ENCODE measurements at places on chromosomes 5 and 9.

DNA sequence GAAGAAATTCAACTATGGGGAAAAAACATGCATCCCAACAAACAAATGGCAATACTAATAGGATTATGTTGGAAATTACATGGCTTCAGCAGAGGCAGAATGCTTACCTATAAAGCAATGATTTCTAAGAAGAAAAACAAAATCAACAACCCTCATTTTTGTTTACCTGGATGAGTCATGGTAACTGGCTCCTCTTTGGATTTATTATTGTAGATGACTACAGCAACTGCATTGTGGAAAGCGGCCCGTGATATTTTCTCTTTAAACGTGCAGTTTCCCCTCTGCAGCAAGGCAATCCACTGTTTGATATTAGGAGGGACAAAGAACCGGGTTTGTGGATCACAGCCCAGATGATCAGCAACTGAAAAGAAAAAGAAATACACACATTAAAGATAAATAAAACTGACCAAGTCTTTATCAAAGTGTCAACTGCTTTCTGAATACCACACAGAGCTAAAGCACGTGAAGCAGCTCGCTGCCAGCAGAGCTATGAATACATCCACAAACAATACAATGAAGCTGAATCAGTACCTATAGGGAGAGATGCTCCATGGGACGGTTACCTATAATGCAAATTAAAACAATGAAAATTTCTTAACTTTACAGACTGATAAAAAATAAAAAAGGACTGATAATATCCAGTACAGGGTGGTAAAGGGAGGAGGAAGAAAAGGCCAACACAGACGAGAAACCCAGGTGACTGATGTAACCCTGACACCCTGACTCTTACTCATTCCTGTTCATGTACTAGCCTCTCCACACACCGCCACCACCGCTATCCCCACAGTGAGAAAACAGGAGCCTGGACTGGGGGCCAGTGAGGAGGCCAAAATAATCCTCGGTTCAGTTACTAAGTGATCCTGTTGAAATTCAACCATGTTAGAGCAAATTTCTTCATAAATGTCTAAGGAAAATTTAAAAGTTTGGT lies 31.0 kb downstream of the RNF130 start:
- no peak for DNase-seq

DNA sequence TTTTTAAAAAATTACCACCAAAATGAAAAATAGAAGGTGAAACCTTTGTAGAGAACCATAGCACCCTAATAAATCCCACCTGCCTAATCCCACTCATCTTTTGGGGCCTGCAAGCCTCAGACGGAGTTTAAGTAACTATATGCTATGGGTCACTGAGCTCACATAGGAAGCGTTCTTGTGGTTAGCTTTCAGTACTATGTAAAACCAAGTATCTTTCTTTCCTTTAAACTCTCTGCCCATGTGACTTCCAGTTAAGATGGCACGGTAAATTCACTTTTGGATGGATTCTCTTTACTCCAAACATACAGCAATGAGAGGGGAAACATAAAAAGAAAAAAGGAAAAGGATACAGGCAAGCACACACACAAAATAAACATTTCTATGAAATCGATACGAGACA lies 50.9 kb downstream of the FANCC start:
- DNase-seq, result no peak

GRCh38 chr9:86682240-86682639 lies 265.1 kb downstream of the GAS1 start:
- DNase-seq, result peak; percentile 9

- DNase-seq, result no peak
Measured at GRCh38 chr5:35092703-35093102, 45.0 kb upstream of the AGXT2 start.

GRCh38 chr5:150304481-150305081 lies 1.9 kb upstream of the ARSI start:
- DNase-seq, result no peak

GRCh38 chr9:123742009-123742767 lies 187.7 kb downstream of the DENND1A start:
- DNase-seq, result no peak

DNA sequence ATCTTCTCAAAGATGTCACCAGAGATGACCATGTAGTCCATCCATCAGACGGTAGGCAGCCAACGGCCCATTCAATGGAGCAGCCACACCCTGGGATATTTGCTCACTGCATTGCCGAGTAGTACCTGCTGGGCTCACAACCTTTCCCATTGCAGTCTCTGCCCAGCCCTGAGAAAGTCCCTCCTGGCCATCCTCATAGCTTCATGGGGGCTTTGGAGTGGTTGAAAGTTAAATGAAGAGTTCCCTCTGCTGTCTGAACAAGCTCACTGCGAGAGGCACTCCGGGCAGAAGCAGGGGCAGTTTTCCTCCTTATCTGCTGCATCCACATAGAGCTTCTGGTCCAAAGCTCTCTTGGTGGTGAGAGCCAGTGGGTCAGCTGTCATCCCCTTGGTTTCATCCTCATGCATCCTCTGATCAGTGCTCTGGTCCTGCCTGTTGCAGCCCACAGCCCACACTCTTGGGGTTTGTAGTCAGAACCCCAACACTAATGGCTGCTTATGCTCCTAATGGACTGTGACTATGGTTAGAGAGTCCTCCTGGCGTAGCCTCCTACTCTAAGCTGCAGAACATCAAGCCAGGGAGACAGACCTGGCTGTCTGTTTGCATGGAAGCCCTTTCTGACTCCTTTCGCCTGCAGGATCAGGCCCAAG lies 23.3 kb downstream of the TNFSF8 start:
- peak; percentile 19 for DNase-seq

GRCh38 chr5:76334574-76334973 lies 68.5 kb upstream of the IQGAP2 start:
- no peak for DNase-seq

DNA sequence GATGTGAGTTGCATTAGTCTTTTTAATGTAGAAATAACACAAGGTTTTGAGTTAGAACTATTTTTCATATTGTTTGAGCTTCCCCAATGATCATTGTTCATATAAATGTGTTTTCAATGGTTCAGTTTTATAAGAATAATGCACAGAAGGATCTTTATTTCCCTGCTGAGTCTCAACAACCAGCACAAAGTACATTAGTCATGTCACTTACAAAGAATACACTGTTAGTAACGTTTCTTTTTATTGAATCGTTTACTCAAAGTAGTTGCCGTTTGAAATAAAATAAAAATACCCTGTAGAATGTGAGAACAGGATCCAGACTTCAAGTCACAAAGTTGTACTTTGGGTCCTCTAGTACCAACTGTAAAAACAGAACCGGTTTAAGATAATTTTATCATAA lies 41.5 kb downstream of the ERCC8 start:
- DNase-seq, result no peak

- DNase-seq, result no peak
Measured at GRCh38 chr5:138528208-138528607, 14.8 kb downstream of the ETF1 start.

- DNase-seq, result no peak
Measured at GRCh38 chr5:115465431-115465830, 79.1 kb downstream of the FEM1C start.

- no peak for DNase-seq
Measured at GRCh38 chr9:87894998-87895625, 12.4 kb downstream of the SPATA31E1 start.

DNA sequence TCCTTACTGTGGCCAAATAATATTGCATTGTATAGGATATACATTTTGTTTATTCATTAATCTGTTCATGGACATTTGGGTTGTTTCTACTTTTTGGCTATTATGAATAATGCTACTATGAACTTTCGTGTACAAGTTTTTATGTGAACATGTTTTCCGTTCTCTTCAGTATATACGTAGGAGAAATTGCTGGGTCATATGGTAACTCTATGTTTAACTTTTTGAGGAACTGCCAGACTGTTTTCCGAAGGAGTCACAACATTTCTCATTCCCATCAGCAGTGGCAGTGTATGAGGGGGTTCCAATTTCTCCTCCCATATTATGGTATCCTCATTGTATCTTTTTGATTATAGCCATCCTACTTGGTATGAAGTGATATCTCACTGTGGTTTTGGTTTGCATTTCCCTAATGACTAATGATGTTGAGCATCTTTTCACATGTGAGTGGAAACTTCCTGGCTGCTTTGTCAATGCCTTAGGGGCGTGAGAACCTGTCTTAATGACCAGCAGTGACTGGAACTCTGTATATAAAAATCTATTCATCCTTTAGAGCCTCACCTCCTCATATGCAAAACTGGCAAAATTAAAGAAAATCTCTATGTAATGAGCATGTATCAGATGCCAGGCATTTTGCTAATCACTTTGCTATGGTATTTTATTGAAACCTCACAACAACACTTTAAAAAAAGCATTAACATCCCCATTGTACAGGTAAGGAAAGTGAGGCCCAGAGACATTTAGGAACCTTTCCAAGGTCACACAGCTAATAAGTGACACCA lies 47.8 kb upstream of the TGFBR1 start:
- peak; percentile 21 for DNase-seq

GRCh38 chr9:133355881-133356357 lies 368 bp downstream of the SURF1 start:
- no peak for DNase-seq

DNA sequence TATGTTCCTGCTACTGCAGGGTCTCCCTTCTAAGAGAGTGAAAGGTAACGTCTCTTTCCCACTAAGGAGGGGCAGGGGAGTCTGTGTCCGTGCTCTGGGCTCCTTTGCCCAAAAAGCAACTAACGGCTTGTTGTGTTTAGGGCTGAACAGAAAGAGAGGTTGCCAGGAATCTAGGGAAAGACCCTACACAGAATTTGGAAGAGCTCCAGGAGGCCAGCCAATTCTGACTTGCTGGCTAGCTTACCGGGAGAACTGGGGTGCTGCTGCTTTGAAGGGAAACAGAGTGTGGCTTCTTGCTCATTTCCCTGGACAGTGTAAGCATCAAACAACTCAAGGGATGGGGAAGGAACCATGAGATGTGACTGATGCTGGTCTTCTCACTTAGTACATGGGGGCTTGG lies 176.1 kb downstream of the GADD45G start:
- no peak for DNase-seq

DNA sequence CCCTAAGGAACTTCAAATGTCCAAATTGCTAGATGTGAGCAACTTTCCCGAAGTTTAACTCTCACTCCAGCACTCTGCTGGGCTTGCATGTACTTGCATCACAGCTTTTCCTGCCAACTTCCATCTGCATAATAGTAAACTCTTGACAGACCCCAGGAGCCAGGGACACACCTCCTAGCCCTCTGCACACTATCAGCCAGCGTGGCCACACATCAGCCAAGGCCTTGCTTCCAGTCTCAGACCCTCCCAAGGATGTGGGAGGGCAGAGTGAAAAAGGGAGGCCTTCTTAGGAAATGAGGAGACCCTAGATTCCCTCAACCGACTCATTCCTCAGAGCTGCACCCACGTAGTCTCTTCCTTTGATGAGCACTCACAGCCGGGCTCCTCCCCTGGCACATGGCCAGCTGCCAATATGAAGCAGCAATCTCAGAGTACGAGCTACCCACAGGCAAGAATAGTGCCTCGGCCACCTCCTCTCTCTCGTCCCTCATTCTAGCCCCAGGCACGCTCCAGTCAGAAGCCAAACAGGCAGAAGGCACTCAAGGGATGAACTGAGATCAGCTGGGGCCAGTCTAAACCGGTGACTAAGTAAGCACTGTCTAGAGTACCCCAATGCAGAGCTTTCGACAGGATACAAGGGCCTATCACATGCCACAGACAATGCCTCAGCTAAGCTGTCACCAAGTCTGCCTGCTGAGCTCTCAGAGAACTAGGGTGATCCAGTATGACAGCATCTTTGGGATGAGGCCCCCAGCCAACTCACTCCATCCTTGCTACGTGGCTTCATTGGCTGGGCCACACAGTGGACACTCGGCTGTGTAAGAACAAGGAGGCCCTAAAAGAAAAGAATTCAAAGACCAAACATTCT lies 2.3 kb downstream of the P4HA2 start:
- no peak for DNase-seq

- DNase-seq, result no peak
Measured at GRCh38 chr9:109926421-109926869, 146.4 kb downstream of the PALM2AKAP2 start.

DNA sequence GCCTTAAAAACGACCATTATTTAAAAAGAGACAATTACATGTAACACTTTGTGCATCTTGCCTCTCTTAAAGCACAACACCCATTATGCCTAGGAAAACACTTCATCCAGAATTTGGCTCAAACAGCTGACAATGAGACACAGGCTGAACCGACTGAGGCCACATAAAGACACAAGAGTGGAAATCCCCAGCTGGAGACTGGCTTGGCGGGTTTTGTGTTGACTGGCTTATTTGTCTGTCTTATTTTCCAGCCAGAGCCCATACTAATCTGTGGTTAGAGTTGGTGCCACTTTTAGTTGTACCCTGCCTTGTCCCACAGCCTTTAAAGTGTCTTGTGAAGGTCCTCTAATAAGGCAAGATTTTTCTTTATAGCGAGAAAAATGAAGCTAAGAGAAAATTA lies 21.2 kb downstream of the TRIM14 start:
- no peak for DNase-seq

All from AML-193 (cell line).